ENCODE measurements at places on chromosomes 2 and 18.
A peak's percentile ranks its signal among the peaks of the same experiment; 100 is the strongest.

- no peak for DNase-seq
Observed at GRCh38 chr2:125280265-125280664, 1255.2 kb downstream of the CNTNAP5 start.

- peak; percentile 4 for DNase-seq
Observed at GRCh38 chr2:114550895-114551793, 108.7 kb downstream of the DPP10 start.

DNA sequence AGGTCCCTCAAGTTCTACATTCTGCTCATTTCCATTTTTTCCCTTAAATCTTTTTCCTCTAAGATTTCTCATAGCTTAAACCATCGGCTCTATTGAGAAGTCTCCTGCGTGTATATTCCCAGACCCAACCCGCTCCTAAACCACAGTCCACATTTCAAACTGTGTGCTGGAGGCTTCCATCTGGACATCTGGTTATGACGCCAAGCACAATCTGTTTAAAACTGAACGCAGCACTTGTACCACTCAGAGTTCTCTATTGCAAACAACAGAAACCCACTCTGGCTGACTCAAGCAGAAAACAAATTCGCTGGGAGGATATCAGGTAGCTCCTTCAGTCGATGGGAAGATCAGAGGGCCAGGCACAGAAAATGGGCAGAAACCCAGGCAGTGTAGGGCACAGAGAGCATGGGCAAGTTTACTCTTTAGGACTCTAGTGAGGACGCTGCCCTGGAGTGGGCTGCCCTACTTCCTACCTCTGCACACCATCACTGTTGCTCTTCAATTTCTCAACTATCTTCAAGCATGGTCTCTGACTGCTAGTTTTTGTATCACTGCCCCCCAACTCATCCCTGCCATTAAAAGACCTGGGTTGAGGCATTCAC, 5.6 kb upstream of the EML4 start:
- peak; percentile 99 for DNase-seq

DNA sequence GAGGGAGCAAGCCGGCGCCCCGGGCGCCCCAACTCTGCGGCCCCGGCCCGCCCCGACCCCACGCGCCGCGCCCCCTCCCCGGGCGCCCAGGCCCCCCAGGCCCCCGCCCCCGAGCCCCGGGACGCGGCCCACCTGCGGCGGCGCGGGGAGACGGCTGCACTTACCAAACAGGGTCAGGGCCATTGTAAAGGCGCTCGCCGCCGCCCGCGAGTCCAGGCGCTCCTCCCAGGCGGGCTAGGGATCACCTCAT, 526 bp downstream of the CHN1 start:
- DNase-seq = no peak

DNA sequence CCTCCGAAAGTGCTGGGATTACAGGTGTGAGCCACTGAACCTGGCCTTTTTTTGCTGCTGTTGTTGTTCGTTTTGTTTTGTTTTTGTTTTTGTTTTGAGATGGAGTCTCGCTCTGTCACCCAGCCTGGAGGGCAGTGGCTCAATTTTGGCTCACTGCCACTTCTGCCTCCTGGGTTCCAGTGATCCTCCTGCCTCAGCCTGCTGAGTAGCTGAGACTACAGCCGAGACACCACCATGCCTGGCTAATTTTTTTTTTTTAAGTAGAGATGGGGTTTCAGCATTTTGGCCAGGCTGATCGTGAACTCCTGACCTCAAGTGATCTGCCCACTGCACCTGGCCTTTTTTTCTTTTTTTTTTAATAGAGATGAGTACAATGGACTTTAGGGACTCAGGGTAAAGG, 22.0 kb downstream of the TMEM127 start:
- DNase-seq = no peak

- no peak for DNase-seq
Observed at GRCh38 chr2:202072226-202072625, 829 bp upstream of the KIAA2012 start.

DNA sequence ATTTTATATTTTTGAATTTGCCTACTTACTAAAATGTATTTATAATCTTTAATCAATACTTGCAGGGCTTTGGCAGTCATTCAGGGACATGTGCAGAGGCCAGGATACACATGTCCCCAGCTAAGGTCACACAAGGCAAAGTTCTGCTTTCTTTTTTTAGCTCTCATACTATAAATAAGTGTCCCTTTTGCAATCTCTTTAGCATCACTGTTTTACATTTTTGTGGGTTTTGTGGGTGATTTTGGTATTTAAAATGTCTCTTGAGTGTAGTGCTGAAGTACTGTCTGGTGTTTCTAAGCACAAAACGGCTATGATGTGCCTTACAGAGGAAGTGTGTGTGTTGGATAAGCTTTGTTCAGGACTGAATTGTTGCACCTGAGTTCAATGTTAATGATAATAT, 309.0 kb upstream of the GULP1 start:
- DNase-seq = no peak

DNA sequence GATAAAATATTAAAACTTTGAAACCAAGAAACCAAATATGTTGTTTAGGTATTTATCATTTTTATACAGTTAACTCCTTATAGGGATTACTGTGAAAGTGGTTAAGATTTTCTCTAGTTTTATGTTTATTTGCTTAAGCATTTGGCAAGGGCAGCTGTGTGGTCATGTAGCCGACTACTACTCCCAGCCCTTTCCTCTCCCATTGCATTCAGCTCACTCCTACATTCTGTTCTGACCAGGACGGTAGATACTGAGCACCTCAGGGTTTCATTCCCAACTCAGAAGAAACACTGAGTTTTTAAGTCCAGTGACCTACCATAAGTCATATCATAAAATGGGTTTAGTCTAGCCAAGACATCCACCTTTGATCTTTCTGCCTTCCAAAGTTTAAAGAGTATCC, 19.8 kb downstream of the FZD5 start:
- DNase-seq = no peak

- DNase-seq = no peak
Observed at GRCh38 chr18:5144629-5145028, 52.4 kb downstream of the AKAIN1 start.

DNA sequence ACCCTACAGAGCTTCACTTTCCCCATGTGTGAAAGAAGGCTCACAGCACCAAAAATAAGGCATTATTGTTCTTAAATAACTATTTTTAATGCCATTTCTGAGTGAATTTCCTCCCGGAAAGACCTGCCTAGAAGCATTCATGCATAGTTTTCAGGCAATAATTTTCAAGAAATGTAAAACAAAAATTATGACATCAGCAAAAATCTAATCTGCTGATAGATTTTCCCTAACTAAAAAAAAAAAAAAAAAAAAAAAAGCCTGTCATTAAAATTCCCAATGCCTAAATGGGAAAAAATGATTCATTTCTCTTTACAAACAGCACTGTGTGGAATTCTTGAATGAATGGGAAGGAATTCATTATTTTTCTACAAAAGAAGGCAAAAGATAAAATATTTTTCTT, 35.4 kb downstream of the ABCB11 start:
- no peak for DNase-seq

GRCh38 chr2:30224151-30224550, 7.2 kb upstream of the LBH start:
- DNase-seq = no peak

DNA sequence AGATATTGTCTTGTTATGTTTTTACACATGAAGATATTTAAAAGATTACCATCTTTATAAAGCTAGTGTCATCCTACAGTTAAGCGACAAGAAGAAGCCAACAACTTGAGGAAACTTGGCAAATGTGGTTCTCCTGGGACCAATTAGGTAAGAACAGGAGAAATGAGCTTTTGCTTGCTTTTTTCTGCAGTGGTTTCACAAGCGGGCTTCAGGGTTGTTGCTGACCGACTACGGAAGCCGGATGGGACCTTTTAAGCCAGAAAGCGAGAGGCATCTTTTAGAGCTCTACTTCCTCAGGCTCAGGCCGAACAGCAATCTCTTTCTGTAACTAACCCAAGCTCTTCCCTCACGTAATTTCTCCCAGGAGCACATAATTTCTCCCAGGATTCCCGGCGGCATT, 256.5 kb downstream of the CNTNAP5 start:
- DNase-seq = no peak

GRCh38 chr2:150020937-150021673, 433.5 kb upstream of the MMADHC start:
- DNase-seq = no peak

DNA sequence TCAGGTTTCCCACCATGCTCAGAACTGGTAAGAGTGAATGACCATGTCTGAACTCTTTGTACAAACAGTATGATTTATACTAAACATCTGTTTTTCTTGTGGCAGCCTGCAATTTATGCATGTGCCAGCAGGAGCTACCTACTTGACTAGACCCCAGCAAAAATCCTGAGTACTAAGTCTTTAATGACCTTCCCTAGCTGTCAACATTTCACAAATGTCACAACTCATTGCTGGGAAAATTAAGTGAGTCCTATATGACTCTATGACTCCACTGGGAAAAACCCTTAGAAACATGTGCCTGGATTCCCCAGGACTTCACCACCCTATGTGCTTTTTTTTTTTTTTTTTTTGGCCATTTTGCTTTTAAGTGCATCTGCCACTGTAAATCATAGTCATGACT, 1225.8 kb downstream of the SUCLG1 start:
- peak; percentile 43 for DNase-seq

DNA sequence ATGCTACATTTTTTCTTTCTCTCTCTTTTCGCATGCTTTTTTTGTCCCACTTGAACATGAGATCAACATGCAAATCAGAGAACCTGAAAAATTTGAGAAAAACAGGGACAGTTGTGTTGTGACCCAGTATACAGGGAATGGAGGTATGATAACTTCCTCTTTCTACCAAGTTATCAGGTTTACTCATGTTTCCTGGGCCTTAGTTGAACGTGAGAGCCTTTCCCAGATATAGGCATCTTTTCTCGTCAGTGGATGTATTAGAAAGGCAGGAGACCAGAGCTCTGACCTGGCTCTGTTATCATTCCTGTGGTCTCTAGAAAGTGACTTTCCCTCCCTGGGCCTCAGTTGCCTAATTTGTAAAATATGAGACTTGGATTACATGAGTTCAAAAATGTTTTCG, 30.1 kb upstream of the FAM117B start:
- DNase-seq = no peak

GRCh38 chr2:9113262-9113661, 93.3 kb upstream of the ASAP2 start:
- DNase-seq = no peak

All from NCI-H524 treated with DMSO at 0.1 percent for 48 hours (cell line).